Cerebellar cortex (tissue), 1 donor: ENCODE measurements at places on chromosomes 1 and 21.

DNA sequence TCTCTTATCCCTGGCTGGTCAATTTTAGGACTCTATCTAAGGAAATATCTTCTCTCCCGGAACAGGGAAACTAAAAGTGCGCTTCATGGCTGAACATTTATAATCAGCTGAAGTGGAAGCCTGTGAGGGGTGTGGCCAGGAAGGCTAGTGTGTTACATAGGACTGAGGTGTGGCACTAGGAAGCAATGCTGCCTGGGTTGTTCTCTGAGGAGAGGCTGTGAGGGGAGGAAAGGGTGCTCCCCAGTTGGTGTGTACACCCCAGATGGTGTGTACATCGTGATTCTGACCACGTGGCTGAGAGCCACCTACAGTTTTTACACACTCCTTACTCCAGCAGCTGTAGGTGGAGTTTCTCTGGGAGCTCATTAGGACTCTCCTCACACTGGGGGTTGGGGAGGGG is 16.3 kb downstream of the NTPCR start:
- DNase-seq = no peak

DNA sequence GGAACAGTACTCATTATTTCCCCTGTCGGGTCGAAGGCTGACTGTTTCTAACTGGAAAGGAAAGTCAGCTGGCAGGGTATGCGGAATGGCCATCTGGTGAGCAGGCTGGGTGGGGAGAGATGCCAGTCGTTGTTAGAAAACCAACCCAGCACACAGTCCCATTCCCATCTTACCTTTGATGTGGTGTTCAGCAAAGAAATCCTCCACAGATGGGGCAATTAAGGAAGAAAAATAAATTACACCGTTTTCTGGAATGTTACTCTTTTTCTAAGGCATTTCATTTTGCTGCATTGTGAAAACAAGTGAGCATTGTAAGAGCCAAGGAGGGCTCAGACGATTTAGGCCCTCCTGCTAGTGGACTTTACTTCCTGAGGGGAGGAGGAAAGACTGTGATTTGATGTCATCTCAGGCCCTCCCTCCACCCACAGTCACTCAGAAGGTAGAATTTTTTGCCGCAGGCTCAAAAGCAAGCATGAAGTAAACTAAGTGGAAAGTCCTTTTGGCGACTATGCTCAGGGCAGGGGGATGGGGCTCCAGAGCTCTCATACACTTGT is at the start of gene SLC16A4:
Gene SLC16A4 (minus strand): TSS at position 335 of the 554 bp plus-strand sequence. CDS start 1,703 bp downstream, outside the sequence.
- DNase-seq = peak; percentile 87

- no peak for DNase-seq
Observed at GRCh38 chr1:203149188-203149840, 21.8 kb downstream of the ADORA1 start.

DNA sequence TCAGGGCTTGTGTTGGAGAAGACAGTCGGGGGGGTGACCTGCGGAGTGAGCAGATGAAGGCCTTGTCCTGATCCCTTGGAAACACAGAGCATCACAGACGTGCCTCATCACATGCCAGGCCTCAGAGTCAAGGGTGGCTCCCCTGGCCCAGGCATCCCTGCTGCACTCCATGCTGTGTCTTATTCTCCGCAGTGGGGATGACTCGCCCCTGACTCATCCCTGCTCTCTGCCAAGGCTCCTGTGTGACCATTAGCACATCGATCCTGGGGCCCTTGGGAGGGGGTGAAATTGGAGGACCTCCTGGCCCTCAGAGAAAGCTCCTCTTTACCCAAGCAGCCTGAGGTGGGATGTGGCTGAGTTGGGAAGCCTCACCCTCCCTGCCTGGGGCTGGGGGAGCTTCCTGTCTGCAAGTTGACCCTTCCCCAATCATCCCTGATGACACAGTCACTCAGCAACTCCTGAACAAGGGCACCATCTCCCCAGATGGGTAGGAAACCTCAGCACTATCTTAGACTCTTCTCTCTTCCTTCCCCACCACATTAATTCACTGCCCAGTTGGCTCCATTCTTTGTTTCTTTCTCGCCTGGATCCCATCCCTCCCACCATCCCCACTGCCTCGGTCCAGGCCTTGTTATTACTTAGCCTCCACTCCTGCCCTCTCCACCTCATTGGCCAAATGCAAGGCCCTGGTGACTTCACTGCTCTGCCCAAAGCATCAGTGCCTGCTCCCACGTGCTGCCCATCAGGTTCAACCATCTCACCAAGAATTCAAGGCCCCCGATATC is 74.6 kb downstream of the CAMK2N1 start:
- peak; percentile 38 for DNase-seq

- peak; percentile 42 for DNase-seq
Observed at GRCh38 chr1:92961896-92962752, 862 bp upstream of the DIPK1A start.

DNA sequence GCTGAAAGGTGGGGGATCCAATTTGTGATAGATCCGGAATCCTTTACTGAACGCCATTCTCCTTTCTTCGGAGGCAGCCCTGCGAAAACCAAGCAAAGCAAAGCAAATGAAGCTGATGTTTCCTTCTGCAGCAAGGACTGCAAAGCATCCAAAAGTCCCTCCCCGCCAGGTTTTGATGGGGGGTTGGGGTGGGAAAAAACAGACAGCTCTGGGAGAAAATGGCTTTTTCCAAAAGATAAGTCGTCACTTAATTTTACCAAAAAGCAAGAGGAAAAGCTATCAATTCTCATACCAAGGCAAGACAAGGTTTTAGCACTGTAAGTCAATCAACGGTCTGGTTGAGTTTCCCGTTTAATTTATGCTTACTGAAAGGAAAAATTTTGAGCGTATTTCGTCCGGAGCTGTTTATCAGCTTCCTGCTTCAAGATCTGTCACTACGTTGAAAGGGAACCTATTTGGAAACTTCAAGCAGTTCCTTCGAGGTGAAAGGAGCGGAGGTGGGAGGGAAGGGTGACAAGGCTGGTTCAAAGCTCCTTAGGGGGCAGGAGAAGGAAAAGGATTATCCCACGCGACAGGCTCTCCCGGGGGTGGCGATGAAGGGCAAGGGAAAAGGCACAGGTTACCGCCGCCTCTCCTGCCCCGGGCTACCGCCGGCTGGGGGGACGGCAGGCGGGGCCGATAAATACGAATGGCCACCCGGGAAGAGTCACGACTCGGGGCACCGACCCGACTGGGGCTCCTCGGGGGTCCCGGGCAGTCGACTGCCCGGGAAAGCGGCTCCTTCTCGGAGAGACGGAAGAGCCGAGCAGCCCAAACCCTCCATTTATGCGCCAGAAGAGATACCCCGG is 750 bp downstream of the SYNJ1 start:
- peak; percentile 42 for DNase-seq

DNA sequence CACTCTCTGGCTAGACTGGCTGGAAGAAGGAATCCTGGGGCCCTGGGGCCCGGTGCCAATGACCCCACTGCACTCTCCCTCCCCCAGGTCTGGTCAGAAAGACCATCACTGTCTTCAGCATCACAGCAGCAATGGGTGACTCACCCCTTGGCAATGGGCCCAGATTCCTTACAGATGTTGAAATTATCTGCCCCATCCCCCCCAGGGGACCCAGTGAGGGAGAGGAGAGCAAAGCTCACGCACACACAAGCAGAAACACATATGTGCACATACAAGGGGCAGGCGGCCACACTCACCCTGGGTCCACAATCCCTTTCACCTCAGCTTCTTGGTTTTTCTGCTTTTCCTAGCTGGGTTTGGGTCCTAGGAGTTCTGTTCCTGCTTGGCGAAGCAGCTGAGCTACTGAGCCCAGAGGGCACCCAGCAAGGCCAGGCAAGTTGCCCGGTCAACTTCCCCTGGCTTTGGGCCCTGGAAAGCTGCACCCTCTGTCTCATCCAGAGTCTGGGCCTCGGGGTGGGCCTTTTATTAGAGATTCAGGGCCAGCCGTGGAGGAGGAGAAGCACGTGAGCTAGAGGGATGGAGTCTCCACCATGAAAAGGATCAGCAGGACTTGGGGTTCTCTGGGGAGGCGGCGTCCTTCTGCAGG is 2.6 kb downstream of the COL16A1 start:
- no peak for DNase-seq

GRCh38 chr1:40058453-40059337 is 18.2 kb downstream of the CAP1 start:
- DNase-seq = no peak

DNA sequence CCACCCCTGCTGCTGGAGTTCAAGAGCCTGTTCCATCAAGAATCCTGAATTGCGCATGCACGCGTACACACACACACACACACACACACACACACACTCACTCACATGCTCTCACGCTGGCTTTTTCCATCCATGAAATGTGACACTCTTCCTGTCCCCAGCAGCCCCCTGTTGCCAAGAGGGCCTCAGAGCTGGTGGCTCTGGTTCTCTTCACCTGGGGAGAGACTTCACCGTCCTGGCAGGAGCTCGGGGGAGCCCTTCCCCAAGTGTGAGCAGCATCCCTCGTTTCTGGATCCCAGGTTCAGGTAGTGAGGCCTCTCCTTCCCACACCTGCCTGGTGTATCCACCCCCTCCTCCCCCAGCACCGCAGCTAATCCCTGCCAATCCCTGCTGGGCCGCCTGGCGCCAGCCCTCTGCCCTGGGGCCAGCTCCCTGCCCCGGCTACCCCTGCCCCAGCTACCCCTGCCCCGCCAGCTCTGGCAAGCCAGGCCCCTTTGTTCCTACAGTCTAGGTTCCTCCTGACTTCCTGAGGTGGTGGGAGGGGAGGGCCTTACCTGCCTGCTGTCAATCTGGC is 9.9 kb downstream of the PLOD1 start:
- no peak for DNase-seq

- DNase-seq = peak; percentile 54
Observed at GRCh38 chr1:26034504-26035202, 11.3 kb downstream of the SLC30A2 start.

DNA sequence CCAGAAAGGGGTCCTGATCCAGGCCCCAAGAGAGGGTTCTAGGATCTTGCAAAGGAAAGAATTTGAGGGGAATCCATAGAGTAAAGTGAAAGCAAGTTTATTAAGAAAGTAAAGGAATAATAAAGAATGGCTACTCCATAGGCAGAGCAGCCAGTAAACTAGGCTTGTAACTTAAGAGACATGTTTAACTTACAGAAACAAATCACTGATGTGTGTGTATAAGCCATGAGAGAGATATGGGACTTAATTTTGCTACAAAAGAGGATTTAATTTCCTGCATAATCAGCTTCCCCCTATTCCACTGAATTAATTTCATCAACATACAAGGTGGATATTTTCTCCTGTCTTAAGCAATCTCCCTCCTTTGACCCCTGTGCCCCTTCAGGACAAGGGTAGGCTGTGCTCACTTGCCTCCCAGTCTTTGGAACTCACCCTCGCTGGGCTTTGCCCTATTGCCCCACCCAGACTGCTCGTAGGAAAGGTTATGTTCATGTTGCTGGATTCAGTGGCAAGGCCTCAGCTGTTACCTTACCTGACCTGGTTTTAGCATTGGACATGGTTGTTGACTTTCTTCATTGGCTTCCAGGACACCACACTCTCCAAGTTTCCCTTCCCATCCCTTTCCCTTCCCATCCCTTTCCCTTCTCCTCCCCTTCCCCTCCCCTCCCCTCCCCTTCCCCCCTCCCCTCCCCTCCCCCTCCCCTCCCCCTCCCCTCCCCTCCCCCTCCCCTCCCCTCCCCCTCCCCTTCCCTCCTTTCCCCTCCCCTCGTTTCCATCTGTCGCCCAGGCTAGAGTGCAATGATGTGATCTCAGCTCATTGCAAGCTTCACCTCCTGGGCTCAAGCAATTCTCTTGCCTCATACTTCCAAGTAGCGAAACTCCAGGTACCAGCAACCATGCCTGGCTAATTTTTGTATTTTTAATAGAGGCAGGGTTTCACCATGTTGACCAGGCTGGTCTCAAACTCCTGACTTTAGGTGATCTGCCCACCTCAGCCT is 44.6 kb downstream of the TBCE start:
- peak; percentile 42 for DNase-seq

GRCh38 chr21:31162827-31163226 is 124.6 kb upstream of the KRTAP19-8 start:
- no peak for DNase-seq

DNA sequence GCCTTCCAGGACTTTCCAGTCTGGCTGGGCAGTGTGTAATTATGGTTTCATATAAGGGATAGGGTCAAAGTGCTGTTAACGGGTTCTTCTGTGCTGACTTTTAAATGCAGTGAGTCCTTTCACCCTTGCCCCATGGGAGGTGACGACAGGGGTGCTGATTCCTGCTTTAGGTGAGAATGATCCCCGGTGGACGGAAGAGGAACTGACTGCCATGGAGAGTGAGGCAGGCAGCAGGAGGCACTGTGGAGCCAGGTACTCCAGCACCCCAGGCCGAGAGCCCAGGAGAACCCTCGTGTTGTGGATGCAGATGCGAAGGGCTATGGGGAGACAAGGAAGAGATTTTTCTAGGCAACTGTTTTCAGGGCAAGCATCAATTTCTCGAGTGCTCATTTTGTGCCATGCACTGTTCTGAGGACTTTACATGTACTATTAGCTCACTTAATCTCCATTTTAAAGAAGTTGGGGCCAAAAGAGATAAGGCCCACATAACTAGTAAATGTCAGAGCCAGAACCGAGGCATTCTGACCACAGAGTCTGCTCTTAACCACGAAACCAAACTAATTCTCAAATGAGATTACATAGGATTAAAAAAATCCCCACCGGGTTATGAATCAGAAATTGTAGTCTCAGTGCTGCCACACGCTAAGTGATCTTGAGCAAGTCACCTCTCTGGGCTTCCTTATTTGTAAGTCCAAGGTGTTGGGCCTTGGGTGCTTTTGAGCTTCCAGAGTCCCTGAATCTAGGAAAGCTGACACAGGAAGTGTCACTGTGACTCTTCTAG is 28.2 kb downstream of the STPG1 start:
- no peak for DNase-seq

DNA sequence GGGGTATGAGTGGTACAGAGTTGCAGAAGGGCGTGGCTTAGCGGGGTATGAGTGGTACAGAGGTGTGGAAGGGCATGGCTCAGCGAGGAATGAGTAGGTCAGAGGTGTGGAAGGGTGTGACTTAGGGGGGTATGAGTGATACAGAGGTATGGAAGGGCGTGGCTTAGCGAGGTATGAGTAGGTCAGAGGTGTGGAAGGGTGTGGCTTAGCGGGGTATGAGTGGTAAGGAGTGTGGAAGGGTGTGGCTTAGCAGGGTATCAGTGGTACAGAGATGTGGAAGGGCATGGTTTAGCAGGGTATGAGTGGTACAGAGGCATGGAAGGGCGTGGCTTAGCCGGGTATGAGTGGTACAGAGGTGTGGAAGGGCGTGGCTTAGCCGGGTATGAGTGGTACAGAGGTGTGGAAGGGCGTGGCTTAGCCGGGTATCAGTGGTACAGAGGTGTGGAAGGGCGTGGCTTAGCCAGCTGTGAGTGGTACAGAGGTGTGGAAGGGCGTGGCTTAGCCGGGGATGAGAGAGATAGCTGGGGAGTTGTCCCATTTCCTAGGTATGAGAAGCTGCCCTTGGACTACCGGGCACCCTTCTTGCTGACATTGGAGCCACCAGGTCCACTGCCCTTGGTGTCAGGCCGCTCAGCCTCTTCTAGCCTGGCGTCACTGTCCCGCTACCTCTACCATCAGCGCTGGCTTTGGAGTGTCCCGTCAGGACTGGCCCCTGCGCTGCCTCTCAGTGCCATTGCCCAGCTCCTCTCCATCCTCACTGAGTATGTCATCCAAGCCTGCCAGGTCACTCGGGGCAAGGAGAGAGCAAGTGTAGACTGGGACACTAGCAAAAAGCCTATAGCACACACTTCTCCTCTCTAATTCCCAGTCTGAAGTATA is 29.8 kb downstream of the HYI start:
- no peak for DNase-seq
